ENCODE measurements at places on chromosomes 2 and 18.

DNA sequence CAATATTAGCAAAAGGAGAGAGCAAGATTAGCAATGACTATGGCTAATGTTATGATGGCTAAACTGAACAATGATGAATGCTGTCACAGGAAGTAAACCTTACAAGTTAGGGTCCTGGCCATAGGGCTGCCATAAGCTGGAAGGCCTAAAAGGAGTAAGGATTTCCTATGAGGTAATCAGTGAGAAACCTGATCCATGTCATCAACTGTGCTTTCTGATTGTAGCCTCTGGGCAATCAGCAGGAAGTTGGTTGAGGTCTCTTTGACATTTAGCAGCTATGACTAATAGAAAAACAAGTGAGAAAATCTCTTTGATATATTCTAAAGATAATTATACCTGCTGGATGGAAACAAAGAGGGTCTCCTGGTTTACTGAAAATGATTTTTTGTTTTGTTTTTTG lies 193.0 kb downstream of the RAB3GAP1 start:
- no peak for DNase-seq

- DNase-seq: no peak
These were observed 65.1 kb upstream of the FOSL2 start for GRCh38 chr2:28327581-28327955.

DNA sequence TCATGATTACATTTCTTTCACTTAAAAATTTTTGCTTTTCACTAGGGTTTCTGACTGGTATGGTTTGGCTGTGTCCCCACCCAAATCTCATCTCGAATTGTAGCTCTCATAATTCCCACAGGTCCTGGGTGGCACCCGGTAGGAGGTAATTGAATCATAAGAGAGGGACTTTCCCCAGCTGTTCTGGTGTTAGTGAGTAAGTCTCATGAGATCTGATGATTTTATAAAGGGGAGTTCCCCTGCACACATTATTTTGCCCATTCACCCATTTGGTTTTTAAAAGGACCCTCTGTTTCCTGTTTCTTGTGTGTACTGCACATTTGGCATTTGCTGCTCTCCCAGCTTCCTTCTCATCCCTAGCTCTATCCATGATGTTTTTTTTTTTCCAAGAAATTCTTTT lies 27.8 kb upstream of the NETO1 start:
- DNase-seq: no peak

DNA sequence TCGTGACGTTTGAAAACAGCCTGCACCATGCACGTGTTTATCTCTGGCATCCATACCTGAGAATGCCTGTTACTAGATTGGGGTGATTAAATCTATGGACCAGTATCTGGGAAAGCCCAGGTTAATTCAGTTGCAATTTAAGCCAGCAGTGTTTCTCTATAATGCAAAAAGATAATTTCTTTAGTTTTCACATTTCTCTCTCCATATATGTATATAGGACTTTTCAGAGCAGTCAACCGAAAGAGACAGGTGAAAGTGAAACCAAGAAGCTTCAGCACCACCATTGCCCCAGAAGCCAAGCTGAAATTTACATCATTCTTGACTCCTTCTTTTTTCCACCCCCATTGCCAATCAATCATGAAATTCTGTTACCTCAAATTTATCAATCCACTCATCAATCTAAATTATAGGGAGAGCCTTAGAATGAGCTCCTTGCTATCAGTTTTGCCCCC lies 2.7 kb upstream of the LRP2 start:
- no peak for DNase-seq

DNA sequence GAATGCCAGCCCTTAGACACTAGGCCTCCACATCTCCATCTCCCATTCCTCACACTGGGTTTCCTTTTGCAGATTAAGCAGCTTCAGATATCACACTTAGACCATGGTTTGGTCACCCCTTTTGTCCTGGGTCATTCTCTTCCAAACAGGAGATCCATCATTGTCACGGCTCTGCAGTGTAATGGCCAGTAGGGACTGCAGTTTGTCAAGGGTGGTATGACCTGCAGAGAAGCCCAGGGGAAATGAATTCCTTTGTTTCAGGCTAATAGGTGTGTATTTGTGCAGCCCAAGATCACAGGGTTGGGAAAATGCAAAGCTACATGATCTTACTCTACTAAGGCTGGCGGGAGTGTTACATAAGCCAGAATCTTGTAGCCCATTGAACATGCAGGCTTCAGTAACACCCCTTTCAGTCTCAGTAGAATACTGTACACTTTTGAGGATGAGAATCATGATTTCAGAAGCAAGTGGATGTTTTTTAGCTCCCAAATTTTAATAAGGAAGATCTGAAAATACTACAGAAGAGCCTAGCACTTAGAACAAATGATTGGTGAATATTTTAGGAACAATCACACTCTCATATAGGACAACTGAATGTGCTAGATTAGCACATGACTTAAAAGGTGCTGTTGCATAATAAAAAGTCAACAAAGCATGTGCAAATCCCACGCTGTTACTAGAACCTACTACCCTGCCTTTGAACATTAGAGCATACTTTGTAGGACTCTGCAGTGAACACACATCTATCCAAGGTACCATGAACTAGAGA lies 24.0 kb upstream of the LPIN1 start:
- DNase-seq: no peak

- DNase-seq: no peak
These were observed 907.4 kb upstream of the VRK2 start for GRCh38 chr2:57139179-57139578.

DNA sequence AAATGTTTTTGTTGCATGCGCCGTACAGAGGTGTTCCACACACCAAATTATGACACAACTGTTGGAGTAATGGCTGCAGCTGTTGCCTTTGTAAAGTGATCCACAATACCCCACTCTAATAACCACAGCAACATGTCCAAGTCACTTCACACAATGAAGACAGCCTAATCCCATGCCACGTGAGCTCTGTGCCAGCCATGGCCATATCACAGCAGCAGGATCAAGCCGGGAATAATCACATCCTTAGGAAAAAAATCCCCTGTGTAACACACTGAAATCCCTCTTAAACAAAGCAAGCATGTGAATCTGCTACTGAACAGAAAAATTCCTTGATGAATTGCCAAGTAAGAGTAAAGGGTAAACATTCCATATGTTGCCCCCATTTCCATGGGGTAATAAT lies 179.5 kb upstream of the PARD3B start:
- no peak for DNase-seq

DNA sequence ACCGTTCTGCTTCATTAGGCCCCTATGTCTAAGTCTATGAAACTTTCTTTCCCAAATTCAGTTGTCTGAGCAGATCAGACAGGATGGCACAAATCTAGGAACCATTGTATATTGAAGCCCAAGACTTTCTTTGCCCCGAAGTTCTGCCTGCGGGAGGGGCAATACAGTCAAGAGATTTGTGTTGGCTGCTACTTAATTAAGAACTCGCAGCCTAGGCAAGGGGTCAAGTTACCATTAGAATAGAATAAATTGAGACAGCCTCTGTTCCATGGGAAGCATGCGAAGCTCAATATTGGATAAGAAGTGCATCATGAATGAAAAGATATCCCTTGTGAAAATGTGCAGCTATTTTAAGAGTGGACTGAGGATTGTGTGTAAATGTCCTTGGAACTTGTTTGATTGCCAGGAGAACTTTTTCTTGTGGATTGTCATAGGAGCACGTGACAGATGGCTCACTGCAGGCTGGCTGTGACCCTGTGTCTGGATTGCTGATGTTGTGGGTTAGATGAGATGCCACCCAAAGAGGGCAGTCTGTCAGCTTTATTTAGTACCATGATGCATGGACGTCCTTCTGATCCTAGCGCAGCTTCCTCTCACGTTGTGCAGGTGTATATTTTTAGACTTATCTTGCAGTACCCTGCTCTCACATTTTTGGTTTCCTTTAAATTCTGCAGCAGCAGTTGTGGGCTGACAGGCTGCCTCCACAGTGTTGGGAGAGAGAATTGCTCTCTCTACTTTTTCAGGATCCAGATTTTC lies 30.9 kb downstream of the HAUS1 start:
- no peak for DNase-seq

DNA sequence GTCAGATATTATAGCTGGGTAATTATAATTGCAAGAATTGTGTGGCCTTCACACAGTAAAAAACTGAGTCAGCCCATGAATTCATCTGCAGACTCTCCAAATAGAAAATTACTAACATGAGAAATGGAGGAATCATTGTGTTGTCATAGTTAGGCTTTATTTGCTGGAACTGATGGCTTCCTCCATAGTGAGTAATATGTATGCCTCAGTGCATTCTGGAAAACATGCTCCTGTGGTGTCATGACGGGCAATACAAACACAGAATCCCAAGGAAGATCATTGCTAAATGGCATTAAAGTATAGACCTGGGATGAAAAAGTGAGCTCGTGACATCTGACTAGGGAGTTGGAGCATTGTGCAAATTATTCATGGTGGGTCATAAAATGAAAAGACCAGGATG lies 23.6 kb upstream of the NMS start:
- DNase-seq: no peak

DNA sequence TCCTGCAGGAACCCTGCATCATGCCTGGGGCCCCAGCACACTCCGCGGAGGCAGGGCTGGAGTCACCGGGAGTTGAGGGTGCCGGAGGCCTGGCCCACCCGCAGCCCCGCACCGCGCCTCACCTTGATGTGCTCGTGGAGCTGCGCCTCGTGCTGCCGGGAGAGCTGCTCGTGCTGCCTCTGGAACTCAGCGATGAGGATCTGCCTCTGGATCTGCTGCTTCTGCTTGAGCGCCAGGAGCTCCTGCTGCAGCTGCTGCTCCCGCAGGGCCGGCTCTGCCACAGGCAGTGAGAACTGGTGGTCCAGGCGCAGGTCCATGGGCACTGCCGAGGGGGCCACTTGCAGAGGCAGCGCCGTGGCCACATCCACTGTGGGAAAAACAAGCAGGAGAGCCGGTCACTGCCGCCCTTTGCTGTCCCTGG lies 211.1 kb downstream of the HDAC4 start:
- no peak for DNase-seq

DNA sequence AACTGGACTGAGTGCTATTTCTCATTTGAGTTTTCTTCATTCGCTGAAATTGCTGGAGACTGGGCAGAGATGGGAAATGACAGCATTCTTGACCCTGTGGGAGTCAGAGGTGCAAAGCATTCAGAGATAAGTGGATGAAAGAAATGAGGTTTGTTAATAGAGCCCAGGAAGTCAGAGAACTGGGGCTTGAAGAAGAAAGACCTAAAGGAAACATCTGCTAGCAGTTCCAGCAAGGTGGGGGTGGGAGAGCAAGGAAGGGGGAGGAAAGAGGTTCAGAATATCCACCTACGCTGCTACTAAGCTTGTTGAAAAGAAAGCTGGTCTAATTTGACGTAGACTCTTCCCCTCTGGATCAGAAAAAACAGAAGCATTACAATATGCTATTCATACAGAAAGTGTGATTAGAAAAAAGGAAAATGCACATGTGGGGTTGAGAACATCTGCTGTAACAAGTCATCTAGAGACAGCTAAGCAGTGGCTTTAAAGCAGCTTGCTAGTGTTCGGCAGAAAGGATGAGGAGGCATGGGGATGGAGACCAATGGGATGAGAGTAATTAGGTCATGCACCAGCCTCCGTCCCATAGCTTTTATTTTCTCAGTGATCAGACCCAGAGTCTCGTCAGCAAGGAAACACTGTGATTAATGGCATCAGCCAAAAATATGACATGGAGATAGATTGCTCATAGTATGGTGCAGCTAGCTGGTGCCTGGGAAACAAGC lies 29.7 kb downstream of the NAB1 start:
- DNase-seq: no peak

- no peak for DNase-seq
These were observed 17.5 kb downstream of the PECR start for GRCh38 chr2:216064014-216064630.

GRCh38 chr2:175205523-175205922 lies 24.0 kb upstream of the ATP5MC3 start:
- no peak for DNase-seq

DNA sequence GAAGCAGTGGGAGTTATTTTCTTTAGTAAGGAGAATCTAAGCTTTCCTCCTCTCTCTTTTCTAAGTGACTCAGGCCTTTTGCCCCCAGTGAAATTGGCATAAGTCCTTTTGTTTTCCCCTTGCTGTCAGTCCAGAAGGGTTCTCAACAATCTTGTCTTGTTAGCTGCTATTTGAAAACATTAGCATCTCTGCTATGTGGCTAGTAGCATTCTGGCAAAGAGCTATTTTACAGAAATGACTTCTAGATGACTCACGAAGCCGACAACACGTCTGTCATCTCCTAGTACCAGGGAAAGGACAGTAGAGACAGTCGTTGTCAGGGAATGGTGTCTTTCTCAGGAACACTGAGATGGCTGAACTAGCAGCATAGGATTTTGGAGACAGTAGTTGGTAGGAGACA lies 14.7 kb downstream of the SMARCAL1 start:
- DNase-seq: no peak

DNA sequence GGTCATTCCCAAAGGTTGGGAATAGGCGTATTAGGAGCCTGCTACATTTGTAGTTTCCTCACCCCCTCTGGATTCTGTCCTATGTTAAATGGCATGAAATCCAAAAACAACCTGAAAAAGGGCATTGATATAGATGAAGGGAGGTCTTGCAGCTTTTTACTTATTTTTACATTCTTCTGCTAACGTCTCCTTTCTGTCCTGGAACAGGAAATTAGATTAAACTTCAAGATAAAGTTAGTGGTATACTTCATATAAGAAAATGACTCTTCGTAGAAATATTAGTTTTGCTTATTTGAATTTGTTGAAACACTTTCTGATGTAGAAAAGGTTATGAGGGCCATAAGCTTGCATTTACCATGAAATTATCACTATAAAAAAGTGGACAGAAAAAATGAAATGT lies 694.5 kb downstream of the ADCYAP1 start:
- DNase-seq: no peak

DNA sequence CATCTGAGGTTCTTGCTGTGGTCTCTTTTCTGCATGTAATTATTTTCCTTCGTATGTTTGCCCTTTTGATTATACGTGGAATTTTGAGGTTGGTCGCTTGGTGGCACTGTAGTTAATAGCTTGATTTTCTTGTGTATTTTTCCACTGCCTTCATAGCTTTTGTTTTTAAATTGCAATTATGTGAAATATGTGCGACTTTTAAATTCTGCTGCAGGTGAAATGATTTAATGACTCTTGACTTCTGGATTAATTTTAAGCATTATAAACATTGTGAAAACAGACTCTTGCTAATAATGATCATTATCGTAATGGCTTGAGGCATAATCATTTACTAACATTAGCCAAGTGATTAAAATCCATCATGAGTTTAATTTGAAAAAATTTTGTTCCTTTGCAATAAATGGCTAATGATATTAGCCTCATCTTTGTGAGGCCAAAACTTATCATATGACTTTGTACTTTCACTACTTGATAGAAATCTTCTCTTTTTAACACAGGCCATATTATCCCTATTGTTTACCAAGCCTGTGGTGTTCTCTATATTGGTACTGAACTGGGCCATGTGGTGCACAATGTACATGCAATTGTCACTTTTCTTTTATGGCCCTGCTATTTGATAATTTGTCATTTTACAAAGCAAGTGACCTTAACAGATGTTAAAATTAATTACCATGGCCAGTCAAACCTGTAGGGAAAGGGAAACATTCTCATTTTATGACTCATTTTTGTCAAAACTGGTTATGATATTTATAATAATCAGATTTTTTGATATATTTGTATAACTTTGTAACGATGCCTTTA lies 62.8 kb upstream of the NEUROD1 start:
- no peak for DNase-seq

GRCh38 chr2:222301053-222301795 lies 2.4 kb upstream of the PAX3 start:
- no peak for DNase-seq

- DNase-seq: no peak
These were observed 34.0 kb downstream of the METTL4 start for GRCh38 chr18:2537296-2537695.
